Mammary microvascular endothelial cell (primary cell): ENCODE measurements at places on chromosomes 1 and 21. TPM values are rescaled to one million over a fixed set of nuclear protein-coding genes. Genes with fewer than 3 reads are reported as not detected.

RAB25 gene
- not detected in 2 replicates for total RNA-seq

HTR6 gene
- total RNA-seq, result not detected in 2 replicates

MKNK1 gene
- total RNA-seq, result 14.3 and 15.8 TPM in 2 replicates

FCRL2 gene
- total RNA-seq, result not detected in 2 replicates

IPO13 gene
- total RNA-seq, result 15.9 and 18.8 TPM in 2 replicates

CD5L gene
- not detected in 2 replicates for total RNA-seq

GSTM5 gene
- total RNA-seq, result not detected in 2 replicates

CHIA gene
- total RNA-seq, result not detected in 2 replicates

C2CD4D gene
- total RNA-seq, result not detected in 2 replicates

SHISAL2A gene
- total RNA-seq, result not detected in 2 replicates

ANKRD45 gene
- total RNA-seq, result not detected in 2 replicates

RCOR3 gene
- 9.6 and 10.3 TPM in 2 replicates for total RNA-seq

RPE65 gene
- not detected in 2 replicates for total RNA-seq

LCE1C gene
- not detected in 2 replicates for total RNA-seq

OR2T35 gene
- not detected in 2 replicates for total RNA-seq

SLC35F3 gene
- total RNA-seq, result not detected in 2 replicates

PFKFB2 gene
- 0.74 and 1.8 TPM in 2 replicates for total RNA-seq

LCE6A gene
- not detected in 2 replicates for total RNA-seq

S100A5 gene
- not detected in 2 replicates for total RNA-seq

KRTAP7-1 gene
- total RNA-seq, result not detected in 2 replicates

ITGB2 gene
- total RNA-seq, result not detected in 2 replicates

OR2L13 gene
- not detected in 2 replicates for total RNA-seq

ANKRD35 gene
- 1.0 and 1.3 TPM in 2 replicates for total RNA-seq

ZYG11A gene
- total RNA-seq, result 0.54 and 1.1 TPM in 2 replicates

OR10Z1 gene
- not detected in 2 replicates for total RNA-seq

B3GALT2 gene
- 0.05 TPM in 1 of 2 replicates, not detected in the other for total RNA-seq

MSH4 gene
- 0.05 and 0.13 TPM in 2 replicates for total RNA-seq

KCNA2 gene
- not detected in 2 replicates for total RNA-seq

IL19 gene
- not detected in 2 replicates for total RNA-seq

BSND gene
- not detected in 2 replicates for total RNA-seq

NPR1 gene
- 14.5 and 15.3 TPM in 2 replicates for total RNA-seq

AGTRAP gene
- 59.8 and 70.2 TPM in 2 replicates for total RNA-seq

ALX3 gene
- not detected in 2 replicates for total RNA-seq

CELA3A gene
- total RNA-seq, result not detected in 2 replicates

RSPH1 gene
- total RNA-seq, result not detected in 2 replicates

KCNT2 gene
- total RNA-seq, result 0.13 TPM in 1 of 2 replicates, not detected in the other

LCE1E gene
- not detected in 2 replicates for total RNA-seq

FLG2 gene
- not detected in 2 replicates for total RNA-seq
